Activated T-helper 17 cell treated with anti-CD3 and anti-CD28 coated beads, Interleukin-2, amount 50 U/mL, for 72 hours (primary cell): ENCODE measurements at places on chromosomes 2 and 18. TPM values are rescaled to one million over a fixed set of nuclear protein-coding genes. Genes with fewer than 3 reads are reported as not detected.

The DIPK1C gene
- total RNA-seq, result not detected

GRCh38 chr2:202098291-202098690, 25.2 kb downstream of the KIAA2012 start:
- no peaks in the 10 kb centered on the region for H3K4me1 ChIP-seq
- no peak for ATAC-seq
- no peak overlapping the region for H3K27ac ChIP-seq
- no peaks in the 10 kb centered on the region for H3K36me3 ChIP-seq
- H3K27me3 ChIP-seq, result peaks cover 11% of the 10 kb centered on the region
- H3K4me3 ChIP-seq, result no peak overlapping the region

DNA sequence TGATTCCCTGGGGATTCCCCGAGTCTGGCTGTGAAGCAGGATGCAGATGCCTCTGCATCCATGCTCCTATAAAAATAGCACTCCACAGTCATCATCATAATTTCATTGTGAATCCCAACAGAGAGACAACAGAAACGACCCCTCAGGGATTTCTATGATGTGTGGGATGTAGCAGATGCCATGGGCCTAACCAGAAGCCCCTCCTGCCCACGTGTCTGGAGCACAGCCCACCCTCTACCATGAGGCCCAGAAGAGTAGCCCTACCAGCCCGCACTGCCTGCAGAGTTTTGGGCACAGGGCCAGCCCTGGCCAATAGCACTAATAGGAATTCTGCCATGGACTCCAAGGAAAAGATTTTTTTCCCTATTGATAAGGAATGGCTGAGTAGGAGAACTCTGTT, 66.6 kb downstream of the GYPC start:
- no peaks in the 10 kb centered on the region for H3K36me3 ChIP-seq
- H3K4me3 ChIP-seq, result no peak overlapping the region
- peaks cover 3% of the 10 kb centered on the region for H3K27me3 ChIP-seq
- no peak overlapping the region for H3K27ac ChIP-seq
- no peak for ATAC-seq
- no peaks in the 10 kb centered on the region for H3K4me1 ChIP-seq

DNA sequence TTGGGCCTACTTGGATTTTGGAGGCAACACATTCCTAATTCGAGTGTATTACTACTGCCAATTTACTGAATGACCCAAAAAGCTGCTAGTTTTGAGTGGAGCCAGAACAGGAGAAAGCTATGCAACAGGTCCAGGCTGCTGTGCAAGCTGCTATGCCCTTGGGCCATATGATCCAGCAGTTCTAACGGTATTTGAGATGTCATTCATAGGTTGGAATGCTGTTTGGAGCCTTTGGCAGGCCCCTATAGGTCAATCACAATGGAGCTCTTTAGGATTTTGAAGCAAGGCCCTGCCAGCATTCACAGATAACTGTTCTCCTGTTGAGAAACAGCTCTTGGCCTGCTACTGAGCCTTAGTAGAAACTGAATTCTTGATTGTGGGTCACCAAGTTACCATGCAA, 368.7 kb downstream of the CDH19 start:
- no peak overlapping the region for H3K27ac ChIP-seq
- no peaks in the 10 kb centered on the region for H3K27me3 ChIP-seq
- no peaks in the 10 kb centered on the region for H3K36me3 ChIP-seq
- H3K4me3 ChIP-seq, result no peak overlapping the region
- H3K4me1 ChIP-seq, result no peaks in the 10 kb centered on the region

DNA sequence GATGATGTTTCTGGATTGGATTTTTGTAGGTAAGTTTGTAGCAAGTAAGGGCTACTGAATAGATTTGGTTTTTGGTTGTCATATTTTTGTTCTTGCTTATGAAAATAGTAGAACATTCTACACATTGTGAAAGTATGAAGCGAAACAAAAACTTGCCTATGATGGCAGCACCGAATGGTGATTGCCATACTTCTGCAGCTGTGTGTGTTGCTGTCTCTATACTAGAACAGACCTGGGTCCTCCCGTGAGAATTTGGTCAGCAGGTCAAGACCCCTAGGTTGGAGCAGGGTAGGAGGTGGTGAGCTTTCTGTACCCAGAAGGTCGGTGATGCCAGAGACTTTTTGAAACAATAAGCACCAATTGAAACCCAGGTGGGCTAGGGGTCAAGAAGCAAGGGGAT, 322.6 kb downstream of the PRKCE start:
- no peaks in the 10 kb centered on the region for H3K36me3 ChIP-seq
- H3K27ac ChIP-seq, result no peak overlapping the region
